ENCODE measurements at places on chromosomes 13 and 19. TPM values are rescaled to one million over a fixed set of nuclear protein-coding genes. Genes with fewer than 3 reads are reported as not detected.

GRCh38 chr13:28324181-28324789 lies 170.6 kb downstream of the FLT1 start:
- ATAC-seq = no peak

Gene CRLF1
- 67.4 TPM for total RNA-seq

DNA sequence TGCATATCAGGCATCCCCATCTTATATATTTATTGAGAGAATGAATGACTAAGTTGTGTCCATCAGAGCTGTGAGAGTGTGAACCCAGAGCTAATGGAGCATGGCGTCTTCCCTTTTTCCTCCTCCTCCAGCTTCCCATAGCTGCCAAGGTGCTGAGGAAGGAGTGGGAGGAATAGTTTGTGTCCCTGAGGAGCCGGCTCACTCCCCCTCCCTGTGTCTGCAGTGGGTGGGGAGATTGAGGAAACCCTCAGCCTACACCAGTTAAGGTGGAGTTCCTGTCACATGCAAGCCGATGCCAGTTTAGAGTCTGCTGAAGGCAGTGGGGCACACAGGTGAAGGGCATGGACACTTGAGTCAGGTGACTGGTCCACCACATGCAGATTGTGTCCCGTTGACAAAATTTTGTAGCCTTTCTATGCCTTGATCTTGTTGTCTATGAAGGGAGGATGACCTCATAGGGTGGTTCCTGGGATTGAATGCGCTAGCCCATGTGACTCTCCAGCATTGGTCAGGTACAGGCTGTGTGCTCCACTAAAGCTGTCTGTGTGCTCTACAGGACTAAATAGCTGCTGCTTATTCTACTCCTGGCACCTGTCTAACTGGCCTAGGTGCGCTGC lies 47.6 kb upstream of the GPI start:
- no peak for ATAC-seq

DNA sequence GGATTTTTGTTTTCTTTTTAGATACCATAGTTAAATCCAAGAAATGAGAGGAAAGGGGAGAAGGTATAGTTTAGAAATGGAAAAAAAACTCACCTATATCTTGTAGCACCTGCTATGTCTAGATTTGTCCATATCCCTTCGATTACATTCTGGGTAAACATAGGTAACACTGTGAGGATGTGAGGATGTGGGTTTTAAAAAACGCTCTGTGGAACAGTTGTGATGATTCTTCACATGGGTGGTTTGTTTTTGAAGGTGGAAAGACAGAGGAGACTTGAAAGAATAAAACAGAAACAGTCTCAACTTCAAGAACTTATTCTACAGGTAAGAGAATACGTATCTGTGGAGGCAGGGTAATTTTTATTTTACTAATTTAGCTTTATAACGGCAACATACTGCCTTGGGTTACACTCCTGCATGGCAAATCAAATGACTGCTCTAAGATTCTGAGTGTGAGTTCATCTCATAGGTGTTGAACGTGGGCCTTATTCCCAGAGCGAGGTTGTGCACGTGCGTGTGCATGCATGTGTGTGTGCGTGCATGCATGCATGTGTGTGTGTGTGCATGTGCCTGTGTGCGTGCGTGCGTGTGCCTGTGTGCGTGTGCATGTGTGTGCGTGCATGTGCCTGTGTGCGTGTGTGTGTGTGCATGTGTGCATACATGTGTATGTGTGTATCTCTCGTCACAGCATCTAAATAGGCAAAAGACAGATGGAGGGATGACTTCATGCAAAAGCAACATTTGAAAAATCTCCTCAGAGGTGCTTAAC lies 23.5 kb downstream of the ATP4B start:
- no peak for ATAC-seq

- ATAC-seq = no peak
These were observed 1.2 kb downstream of the F7 start for GRCh38 chr13:113106711-113107351.

DNA sequence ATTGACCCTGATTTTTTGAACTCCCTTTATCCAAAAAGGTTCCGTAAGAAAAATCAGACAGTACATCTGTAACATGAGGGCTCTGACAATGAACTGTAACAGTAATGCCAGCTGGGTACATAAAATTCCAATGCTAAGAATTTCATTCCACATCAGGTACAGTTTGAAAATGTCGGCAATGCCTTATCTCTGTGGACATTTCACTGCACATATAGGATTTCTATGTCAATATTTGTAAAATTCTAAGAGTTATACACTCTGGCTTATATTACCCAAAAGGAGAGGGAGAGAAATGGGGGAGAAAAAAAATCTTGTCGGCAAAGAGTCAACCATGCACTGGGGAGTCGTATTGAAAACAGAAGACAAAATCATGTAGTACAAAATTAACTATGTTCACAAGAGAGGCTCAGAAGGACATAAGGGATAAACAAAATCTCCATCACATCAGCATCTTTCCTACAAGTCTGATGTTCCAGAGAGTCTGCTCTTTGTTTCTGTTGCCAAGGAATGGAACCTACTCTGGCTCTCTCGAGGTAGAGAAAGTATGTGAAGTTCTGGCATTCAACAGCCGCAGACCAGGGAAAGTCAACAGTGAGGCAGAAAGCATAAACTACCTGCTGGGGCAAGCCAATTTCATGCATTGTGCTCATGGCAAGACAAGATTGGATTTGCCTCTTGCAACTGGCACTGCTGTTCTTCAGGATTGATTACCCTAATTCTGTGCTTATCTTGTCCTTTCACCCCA lies 72.4 kb downstream of the STARD13 start:
- peak; percentile 40 for ATAC-seq

Gene POLR2E
- total RNA-seq = 117 TPM

GRCh38 chr13:51704399-51705313 lies 99.3 kb downstream of the DHRS12 start:
- no peak for ATAC-seq
